ENCODE measurements at places on chromosomes 7 and 10.

GRCh38 chr7:90690159-90690858 lies 94.2 kb downstream of the CDK14 start:
- DNase-seq: no peak

DNA sequence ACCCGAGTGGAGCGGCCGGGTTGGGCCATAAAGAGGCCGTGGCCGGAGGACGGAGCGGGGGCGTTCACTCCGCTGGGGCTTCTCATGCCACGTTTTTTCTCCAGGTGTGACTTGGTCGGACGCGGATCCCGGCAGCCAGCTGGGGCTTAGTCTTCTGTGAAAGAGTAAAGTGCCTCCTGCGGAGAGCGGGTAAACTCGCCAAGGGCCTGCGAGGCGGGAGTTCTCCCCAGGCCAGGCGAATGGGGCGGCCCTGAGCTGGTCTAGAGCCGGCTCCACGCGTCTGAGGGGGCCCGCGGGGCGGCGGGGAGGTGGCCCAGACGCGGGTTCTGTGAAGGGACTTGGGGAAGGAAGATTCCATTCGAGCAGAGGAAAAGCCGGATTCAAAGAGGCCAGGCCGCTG lies 86.3 kb upstream of the VIPR2 start:
- DNase-seq: no peak

DNA sequence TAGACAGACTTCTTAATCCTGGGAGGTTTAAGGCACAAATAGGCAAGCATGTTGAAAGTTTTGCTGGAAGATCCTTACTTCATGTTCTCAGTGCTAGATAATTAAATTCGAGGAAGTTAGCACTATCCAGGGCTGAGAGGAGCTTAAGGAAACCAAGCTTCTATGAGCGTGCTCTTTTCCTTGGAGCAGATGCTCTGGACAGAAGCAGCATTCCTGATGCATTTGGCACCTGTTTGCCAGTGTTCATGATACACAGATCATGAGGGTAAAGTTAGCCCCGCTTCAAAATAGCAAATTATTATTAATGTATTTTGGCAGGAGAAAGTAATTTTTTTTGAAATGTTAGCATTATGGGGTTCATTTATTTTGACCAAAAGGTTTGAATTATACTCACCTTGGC lies 9.4 kb downstream of the HDAC9 start:
- no peak for DNase-seq

GRCh38 chr10:127027786-127028185 lies 122.6 kb downstream of the DOCK1 start:
- no peak for DNase-seq

DNA sequence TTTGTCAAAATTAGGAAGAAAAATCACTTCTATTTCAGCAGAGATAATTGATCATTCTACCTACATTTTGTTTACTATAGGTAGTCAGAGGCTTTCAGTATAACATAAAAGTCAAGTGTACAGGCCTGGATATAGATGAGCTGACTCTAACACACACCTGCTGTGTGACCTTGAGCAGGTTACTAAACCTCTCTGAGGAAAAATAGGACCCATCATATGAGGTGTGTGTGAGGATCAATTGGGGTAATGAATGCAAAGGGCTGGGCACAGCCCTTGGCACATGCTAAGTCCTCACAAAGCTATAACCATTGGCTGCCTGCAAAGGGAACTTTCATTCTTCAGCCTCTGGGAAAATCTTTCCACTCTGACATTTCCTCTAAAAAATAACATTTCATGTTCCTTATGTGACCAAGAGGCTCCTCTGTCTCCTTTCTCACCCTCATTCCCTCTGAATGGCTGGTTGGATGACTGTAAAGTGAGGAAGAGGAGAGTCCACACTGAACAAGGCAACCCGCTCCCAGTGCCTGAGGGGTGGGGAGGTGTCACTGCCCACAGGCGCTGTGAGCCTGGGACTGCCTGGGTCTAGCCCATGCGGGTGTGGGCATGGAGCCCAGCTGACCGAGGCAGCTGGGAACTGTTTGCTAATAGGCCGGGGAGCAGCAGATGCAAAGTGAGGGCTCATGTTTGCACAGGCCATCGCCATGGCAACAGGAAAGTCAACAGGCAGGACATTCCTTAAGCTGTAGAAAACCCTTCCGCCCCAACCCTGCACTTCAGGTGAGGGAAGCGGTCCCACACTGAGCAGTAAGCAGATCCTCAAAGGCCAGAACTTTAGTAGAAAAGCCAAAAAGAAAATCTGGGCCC lies 36.8 kb downstream of the MYOF start:
- peak; percentile 98 for DNase-seq

DNA sequence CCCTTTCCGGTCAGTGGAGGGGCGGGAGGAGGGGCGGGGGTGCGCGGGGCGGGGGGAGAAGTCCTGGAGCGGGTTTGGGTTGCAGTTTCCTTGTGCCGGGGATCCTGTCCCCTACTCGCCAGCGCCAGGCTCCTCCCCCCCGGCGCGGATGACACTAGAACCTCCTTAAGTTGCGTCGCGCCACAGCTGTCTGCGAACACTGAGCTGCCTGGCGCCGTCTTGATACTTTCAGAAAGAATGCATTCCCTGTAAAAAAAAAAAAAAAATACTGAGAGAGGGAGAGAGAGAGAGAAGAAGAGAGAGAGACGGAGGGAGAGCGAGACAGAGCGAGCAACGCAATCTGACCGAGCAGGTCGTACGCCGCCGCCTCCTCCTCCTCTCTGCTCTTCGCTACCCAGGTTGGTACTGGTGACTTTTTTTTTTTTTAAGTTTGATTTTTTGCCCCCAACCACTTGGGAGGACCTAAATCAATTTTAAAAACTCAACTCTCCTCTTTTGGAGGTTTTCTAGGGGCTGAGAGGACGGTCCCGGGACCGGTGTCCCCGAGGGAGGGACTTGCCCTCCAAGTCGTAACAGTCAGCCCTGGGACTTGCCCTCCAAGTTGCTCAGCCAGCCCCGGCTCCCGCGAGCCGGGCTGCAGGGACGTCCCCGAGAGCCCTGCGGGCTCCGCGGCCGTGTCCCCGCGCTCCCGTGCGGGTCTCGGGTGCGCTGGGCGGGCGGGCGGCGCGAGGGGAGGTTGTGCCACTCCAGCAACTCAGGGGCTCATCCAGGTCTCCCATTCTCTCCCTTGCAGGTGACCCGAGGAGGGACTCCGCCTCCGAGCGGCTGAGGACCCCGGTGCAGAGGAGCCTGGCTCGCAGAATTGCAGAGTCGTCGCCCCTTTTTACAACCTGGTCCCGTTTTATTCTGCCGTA lies at the start of gene GATA3:
GATA3 (plus strand) TSS at position 195 of the 914 bp plus-strand sequence. CDS start 968 bp downstream, outside the sequence.
- DNase-seq: peak; percentile 86

- DNase-seq: no peak
Observed at GRCh38 chr10:93573051-93573909, 6.8 kb downstream of the FFAR4 start.

DNA sequence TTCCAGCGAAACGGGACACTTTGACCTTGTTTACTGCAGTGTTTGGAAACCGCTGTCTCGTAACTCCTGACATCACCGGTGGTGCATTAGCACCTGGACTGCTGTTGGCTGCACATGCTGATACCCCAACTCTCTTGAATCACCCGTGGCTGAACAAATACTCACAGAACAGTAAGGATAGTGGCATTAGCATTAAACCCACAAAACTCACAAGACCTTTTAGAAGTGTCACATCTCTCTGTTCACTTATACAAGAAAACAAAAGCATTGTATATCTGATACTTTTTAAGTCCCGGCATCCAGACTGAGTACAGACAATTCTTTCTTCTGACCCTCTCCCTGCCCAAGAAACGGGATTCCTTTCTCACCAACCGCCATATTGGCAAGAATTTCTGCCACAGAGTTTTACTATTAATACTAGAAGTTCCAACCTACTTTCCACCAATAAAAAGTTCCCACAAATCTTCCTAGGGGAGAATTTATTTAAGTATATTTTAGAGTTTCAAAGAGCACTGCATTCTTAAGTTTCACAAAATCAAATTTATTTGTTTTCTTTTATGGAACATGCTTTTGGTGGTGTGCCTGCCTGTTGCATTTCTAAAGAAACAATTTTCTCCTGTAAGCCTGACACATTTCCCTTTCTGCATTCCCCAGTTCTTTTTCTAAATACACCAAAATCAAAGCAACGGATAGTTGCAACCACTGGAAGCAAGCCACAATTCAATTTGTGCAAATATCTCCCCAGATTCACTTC lies 208.4 kb upstream of the KLF14 start:
- no peak for DNase-seq

GRCh38 chr10:132165416-132165980 lies 21.2 kb upstream of the DPYSL4 start:
- DNase-seq: no peak

DNA sequence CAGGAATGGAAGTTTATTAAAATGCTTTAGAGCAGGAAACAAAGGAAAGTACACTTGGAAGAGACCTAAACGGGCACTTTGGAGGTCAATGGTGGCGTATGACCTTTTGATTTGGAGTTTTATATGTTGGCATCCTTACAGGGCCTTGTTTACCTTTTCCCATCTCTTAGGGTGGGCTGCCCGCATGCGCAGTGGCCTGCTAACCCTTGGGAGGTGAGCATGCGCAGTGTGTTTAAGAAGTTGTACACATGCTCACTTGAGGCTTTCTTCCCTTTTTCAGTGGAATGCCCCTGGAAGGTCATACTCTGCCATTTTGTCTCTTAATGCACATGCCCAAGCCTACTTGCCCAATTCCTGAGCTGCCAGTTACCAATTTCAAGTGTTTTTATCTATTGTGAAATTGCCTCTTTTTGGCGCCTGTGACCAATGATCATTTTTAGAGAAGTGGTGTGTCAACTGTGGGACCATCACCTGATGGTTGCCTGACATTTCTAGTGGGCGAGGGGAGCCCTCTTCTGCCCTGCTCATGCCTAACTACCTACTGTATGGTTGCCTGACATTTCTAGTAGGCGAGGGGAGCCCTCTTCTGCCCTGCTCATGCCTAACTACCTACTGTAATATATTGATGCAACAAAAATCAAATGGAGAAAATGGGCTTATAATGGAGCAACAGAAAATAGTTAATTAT lies 138.0 kb downstream of the PPP1R9A start:
- DNase-seq: no peak

DNA sequence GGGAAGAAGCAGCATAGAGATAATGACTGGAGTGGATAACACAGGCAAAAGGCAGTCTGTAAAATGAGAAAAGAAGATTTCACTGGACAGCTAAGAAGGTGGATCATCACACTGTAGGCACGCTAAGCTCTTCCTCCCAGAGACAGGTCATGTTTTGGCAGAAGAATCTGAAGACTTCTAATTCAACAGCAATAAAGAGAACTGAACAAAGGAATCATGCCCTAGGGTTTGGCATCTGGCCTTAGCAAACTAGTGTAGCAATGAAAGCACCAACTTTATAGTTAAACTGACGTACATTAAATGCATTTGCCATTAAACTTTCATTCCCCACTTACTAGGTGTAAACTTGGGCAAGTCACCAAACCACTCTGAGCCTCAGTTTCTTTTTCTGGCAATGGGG lies 84.4 kb upstream of the SEM1 start:
- DNase-seq: no peak

- no peak for DNase-seq
Observed at GRCh38 chr10:15253951-15254807, 85.7 kb upstream of the NMT2 start.
